ENCODE measurements at places on chromosomes 12 and 14. TPM values are rescaled to one million over a fixed set of nuclear protein-coding genes. Genes with fewer than 3 reads are reported as not detected.

Gene ZDHHC17
- 94.5 TPM for polyA plus RNA-seq

Gene SPTB
- 15.4 TPM for polyA plus RNA-seq

Gene GYS2
- polyA plus RNA-seq: 0.17 TPM

DNA sequence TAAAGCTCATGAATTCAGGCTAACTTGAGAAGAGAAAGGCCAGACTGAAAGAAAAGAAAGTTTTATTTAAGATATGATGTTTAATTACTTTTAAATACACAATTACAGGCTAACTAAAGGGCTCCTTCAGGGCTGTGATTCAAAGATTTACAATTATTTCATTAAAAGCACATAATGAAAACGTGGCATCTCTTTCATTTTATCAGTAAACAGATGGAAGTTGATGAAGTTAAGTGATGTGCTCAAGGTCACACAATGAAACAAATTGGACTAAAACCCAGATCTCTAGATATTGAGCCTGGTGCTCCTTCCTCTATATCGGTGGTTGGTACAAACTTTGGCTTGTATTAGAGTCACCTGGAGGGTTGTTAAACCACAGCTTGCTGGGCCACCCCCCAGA, 13.5 kb upstream of the NFKBIA start:
- no peak for DNase-seq

Gene ZFYVE21
- 54.0 TPM for polyA plus RNA-seq

Gene KCNA1
- polyA plus RNA-seq: 0.07 TPM

GRCh38 chr12:9406564-9407424, 198.6 kb upstream of the PZP start:
- no peak for DNase-seq

All from left kidney (tissue), 8 donors.